ENCODE measurements at places on chromosomes 12 and 14.
A peak's percentile ranks its signal among the peaks of the same experiment; 100 is the strongest.

DNA sequence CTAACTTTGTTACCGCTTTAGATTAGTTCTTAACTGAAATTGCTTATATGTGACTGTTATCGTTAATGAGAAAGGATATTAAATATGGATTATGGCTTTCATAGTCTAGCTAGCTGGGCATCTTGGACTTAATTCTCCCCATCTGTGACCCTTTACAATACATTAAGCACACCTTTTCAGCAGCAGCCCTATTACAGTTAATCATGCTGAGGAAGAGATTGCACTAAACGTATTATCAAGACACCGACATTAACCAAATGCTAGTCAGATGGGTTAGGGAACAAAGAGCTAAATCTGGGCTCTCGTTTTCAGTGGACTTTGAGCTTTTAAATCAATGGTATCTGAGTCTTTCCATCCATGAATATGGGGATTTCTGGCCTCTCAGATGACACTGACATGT, 447.5 kb upstream of the DCN start:
- DNase-seq: no peak

DNA sequence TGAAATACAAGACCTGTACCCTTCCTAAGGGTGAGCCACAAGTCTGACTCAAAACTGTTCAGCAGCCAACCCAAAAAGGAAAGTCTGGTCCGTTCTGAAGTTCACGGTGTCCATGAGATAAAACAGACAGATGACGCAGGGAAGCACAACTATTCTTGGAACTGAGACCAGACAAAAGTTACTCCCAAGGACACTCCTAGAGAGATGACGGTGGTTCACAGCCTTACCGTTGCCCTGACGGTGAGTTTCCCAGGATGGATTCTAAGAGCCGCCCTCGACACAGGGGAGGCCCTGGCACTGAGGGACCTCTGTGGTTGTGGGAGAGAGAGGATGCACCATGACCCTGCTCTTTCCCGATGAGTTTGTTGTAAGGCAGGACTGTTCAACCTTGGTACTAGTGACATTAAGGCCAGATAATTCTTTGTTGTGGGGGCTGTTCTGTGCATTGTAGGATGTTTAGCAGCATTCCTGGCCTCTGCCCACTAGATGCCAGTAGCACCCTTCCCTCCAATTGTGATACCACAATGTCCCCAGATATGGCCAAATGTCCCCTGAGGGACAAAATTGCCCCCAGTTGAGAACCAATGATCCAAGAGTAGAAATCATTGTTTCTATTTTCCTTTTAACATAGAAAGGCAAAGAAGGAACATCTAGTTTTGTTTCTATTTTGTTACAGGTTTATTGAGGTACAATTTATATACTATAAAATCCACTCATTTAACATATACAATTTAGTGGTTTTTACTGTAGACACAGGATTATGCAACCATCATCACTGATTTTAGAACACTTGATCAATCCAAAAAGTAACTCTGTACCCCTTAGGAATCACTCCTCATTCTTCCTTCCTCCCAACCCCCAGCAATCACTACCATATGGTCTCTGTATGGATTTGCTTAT, 23.0 kb downstream of the OR10P1 start:
- DNase-seq: peak; percentile 22

- no peak for DNase-seq
These were observed 10.3 kb upstream of the KRT2 start for GRCh38 chr12:52662093-52662917.

GRCh38 chr14:68075382-68076029, 255.9 kb downstream of the RAD51B start:
- DNase-seq: no peak

DNA sequence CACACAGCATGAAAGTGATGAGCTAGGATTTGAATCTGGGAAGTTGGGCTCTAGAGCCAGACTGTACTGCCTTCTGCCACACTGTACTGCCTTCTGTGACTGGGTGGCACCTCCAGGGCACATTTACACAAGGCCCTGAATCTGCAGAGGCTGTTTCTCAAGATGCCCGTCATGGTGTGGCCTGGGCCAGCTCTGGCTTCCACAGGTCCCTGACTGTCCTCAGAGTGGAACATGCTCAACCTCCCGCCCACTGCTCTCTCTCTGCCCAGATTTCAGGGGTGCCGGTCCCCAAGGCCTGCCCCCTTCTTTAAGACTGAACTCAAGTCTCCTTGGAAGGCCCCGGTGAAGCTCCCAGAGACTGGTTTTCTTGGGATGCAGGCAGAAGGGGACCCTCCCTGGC, 50.2 kb downstream of the C14orf132 start:
- no peak for DNase-seq

DNA sequence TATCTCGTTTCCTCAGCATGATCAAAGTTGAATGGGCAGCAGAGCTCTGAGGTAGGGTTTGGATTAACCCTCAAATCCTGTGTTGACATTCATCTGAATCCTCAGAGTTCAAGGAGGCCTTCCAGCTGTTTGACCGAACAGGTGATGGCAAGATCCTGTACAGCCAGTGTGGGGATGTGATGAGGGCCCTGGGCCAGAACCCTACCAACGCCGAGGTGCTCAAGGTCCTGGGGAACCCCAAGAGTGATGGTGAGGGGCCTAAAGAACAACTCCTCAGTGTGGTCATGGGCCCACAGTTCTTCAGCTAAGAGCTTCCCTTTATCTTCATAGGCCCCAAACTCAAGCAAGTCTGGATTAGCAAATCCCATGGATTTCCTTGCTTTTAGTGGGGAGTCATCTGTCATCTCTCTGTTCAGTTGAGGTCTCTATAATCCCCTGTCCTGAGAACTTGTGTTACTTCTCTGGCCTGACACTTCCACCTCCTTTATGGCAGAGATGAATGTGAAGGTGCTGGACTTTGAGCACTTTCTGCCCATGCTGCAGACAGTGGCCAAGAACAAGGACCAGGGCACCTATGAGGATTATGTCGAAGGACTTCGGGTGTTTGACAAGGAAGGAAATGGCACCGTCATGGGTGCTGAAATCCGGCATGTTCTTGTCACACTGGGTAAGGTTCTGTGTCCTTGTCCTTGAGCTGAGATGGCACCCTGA, 1.5 kb downstream of the MYL6 start:
- no peak for DNase-seq

DNA sequence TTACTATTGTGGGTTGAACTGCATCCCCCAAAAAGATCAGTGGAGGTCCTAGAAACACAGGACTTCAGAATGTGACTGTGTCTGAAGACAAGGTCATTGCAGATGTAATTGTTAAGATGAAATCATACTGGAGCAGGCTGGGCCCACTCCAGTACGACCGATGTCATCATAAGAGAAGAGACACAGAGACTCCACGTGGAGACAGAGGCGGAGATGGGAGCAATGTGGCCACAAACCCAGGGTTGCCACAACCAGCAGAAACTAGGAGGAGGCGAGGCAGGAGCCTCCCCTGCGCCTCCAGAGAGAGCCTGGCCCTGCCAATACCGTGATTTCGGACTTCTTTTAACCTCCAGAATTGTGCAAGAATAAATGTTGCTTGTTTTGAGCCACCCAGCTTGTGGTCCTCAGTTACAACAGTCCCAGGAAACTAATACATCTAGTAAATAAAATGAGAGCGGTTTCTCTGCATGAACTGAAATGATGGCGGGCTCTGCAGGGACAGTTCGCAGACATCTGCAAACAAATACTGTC, 25.7 kb upstream of the FZD10 start:
- DNase-seq: no peak

DNA sequence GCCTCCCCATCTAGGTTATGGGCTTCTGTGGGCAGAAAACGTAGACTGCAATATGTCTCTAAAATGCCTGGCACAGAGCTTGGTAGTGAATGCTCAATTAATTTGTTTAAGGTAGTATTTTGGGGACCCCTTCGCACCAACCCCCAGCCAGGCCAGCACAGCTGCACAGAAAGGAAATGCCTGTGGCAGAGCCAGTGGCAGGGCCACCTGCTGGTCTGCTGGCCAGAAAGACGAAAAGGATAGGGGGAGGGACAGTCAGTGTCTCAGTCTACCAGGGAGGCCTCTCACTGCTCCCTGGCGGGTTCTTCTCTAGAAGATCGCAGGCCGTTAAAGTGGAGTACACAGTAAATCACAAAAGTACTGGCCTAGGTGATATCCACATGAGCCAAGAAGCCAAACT, 3.5 kb downstream of the RAB15 start:
- DNase-seq: no peak

GRCh38 chr12:109740694-109741245, 27.1 kb downstream of the FAM222A start:
- no peak for DNase-seq

- DNase-seq: no peak
These were observed 574 bp downstream of the PAWR start for GRCh38 chr12:79690142-79690637.

DNA sequence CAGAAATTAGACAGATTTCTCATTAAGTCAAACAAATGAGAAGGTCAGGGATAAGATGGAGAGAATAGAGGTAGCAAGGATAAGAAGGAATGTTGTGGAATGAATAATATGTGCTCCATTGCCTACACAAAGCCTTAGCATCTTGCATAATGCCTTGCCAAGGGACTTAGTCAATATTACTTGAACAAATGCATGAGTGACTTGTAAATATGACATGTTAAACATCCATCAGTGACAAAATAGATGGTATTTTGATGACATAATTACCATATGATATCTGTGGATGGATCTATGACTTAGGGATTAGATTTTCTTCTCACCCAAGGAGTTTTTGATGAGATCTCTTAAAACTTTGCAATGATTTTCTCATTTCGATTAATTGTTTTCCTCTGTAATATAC, 194.1 kb upstream of the RASSF8 start:
- no peak for DNase-seq

- DNase-seq: no peak
These were observed 43.2 kb upstream of the TUNAR start for GRCh38 chr14:95833429-95833828.

DNA sequence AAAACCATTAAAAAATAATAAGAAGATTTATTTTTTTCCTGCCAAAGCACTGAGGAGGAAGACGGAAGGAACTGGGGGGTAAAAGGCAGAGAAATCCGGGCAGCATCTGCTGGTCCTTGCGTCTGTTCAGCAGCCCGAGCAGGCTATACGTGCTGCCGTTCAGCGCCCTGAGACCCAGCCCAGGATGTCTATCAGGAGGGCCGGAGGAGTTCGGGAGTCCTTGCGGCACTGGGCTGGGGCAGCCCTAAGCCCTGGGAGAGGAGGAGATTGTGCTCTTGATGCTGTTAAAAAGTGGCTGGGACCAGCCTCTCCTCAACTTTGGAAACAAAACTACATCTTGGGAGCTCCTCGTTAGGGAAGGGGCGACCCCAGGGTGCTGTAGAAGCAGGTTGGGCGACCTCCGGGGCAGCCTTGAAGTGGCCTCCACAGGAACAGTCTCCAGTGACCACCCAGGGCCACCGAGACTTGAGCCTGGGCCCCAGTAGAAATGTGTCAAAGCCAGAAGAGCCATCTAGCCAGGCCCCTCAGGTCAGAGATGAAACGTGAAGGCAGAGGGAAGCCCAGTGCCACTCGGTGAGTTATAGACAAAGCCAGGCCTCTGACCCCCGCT, 14.3 kb downstream of the PGF start:
- DNase-seq: no peak

GRCh38 chr12:116091579-116091978, 185.9 kb downstream of the MED13L start:
- no peak for DNase-seq

DNA sequence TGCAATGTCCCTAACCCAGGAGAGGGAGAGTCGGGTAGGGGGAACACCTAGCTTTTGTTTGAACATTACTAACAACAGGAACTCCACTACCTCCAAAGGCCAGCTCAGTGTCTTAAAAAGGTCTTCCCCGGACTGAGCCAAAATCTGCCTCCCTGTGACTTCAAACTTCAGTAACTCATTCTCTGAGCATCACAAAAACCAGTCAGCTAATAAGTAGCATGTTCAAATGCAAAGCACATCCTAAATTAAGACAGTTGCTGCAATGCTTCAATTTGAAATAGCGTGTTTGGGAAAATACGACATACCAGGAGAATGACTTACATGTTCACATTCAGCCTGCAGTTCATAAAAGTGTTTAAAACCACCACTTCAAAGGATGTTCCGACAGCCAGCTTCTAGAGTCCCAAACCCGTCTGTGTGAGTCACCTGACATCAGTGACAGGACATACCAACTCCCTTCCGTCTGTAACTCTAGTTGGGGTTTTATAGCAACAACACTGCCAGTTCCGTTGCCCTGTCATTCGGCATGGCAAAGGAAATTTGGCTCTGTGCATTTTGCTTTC, 13.0 kb downstream of the ZFP36L1 start:
- no peak for DNase-seq

DNA sequence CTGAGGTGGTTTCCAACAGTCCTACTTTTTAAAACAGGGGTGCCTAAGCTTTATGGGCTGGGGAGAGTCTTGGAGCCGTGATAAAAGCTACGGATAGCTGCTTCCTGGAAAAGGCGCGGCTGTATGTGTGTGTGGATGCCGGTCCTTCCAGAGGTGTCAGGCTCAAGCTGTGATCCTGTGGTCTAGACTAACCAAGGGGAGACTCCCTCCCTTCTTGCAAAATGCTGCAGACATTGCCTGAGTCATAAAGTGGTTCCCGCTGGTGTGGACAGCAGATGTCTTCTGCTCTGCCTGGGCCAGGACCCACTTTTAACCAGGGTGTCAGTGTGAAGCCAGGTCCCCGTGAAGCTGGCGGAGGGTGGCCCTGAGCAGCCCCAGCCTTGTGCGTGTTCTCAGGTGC, 37.8 kb downstream of the CCDC92 start:
- no peak for DNase-seq

DNA sequence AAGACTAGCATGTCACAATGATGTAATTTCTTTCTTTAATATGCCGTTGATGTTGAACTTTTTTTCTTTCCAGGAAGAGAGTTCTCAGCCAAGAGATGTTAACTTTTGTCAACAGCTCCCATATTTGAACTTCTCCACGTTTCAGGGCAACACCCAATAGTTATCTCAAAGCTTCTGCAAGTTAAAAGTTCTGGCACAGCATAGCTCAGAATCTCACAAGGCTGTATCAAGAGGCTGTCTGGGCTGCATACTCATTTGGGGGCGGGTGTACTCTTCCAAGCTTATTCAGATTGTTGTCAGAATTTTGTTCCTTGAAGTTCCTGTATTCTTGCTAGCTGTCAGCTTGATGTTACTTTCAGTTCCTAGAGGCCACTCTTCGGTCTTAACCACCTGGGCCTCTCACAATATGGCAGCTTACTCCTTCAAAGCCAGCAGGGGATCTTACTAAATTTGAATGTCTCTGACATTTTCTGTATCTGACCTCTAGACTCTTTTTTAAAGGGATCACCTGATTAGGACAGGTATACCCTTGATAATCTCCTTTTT, 38.9 kb downstream of the KCNC2 start:
- DNase-seq: no peak

DNA sequence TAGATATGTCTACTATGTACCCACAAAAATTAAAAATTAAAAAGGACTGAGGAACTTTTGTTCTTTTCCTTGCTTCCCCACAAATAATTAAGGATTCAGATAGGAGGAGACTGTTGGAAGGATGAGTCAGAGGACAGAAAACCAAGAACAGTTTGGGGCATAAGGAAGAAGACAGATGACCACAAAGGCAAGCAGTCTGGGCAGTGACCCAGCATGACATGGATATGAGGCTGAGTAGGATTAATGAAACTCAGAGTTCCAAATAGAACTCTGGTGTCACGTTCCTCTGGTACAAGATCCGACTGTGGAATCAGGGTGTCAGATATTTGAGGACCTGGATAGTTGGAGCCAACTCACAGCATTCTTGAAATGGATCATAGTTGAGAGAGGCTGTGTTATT, 89.3 kb upstream of the SLC38A4 start:
- DNase-seq: no peak

GRCh38 chr12:52637299-52637698, 14.7 kb downstream of the KRT2 start:
- DNase-seq: no peak
